ENCODE measurements at places on chromosomes 5 and 9.

GRCh38 chr5:169411786-169412430 is 111.0 kb upstream of the SLIT3 start:
- no peak for DNase-seq

GRCh38 chr5:71589903-71590302 is 2.8 kb downstream of the MCCC2 start:
- DNase-seq: no peak

DNA sequence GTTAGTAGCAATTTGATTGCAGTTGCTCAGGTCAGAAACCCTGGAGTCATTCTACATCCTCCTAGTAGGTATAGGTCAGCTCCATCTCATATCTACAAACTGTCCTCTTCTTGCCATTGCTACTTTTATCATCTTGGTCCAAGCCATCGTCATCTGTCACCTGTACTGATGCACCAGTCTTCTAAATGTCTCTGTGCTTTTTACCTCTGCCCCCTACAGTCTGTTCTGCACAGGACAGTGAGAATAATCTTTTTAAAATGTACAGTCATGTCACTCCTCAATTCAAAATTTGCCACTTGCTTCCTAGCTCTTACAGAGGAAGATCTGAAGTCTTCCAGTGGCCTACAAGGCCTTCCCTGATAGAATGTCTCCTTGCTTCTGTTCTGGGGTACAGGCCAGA is 6.8 kb downstream of the NNT start:
- DNase-seq: no peak

GRCh38 chr5:142757564-142757963 is 12.6 kb upstream of the ARHGAP26 start:
- DNase-seq: no peak

DNA sequence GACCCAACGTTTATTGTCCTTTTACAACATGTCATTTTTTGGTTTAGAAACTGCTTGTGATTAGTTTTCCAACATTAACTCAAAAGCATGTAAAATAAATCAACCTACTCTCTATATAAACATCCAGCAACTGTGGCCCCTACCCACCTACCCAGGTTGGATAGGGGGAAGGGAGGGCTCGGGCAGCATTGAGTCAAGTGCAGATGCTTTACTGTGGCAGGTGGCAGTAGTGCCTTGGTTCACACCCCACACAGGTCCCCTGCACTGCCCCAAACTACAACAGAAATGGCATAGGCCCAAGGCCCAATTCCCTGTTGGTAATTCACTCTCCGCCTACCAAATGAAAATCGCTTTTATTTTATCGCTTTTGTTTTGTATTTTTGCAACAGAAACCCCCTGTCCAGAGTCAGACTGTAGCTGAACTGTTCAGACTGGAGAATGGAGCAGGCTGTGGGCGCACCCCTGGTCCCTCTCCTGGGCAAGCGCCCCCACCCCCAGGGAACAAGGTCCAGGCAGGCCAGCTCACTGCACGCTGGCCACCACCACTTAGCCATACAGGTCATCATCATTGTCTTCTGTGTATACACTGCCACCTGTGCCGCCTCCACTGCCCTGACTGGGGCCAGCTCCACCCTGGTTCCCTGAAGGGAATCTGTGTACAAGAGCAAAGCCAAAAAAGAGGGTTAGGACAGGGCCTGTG is 15.7 kb downstream of the VCP start:
- DNase-seq: no peak
